ENCODE measurements at places on chromosomes 13 and 19. TPM values are rescaled to one million over a fixed set of nuclear protein-coding genes. Genes with fewer than 3 reads are reported as not detected.

GRCh38 chr19:35497406-35497805 is 7.1 kb upstream of the KRTDAP start:
- no peak for DNase-seq

GRCh38 chr13:88153353-88153752 is 482.2 kb downstream of the SLITRK5 start:
- no peak for DNase-seq

GRCh38 chr19:29383696-29384095 is 142.1 kb upstream of the VSTM2B start:
- no peak for DNase-seq

- peak; percentile 62 for DNase-seq
Observed at GRCh38 chr13:114032126-114032799, 58.4 kb upstream of the C13orf46 start.

GRCh38 chr13:77136902-77137420 is 110.0 kb upstream of the FBXL3 start:
- DNase-seq: no peak

- no peak for DNase-seq
Observed at GRCh38 chr19:11375143-11375948, 880 bp downstream of the SWSAP1 start.

GRCh38 chr13:80551650-80552497 is 210.9 kb upstream of the SPRY2 start:
- DNase-seq: no peak

The GJA3 gene
- total RNA-seq: 0.39 TPM

GRCh38 chr13:101150998-101151397 is 265.3 kb downstream of the NALCN start:
- no peak for DNase-seq

DNA sequence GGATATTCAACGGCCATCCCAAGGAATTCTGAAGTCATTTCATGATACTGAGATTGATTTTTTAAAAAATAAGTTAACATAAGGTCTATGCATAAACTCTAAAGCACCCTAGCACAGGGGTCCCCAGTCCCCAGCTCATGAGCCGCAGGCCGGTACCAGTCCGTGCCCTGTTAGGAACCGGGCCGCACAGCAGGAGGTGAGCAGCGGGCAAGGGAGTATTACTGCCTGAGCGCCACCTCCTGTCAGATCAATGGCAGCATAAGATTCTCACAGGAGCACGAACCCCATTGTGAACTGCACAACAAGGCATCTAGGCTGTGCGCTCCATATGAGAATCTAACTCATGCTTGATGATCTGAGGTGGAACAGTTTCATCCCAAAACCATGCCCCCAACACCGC is 31.0 kb downstream of the RCBTB1 start:
- DNase-seq: no peak

The KLK2 gene
- total RNA-seq: not detected

The FUT2 gene
- not detected for total RNA-seq

The PROZ gene
- total RNA-seq: not detected

DNA sequence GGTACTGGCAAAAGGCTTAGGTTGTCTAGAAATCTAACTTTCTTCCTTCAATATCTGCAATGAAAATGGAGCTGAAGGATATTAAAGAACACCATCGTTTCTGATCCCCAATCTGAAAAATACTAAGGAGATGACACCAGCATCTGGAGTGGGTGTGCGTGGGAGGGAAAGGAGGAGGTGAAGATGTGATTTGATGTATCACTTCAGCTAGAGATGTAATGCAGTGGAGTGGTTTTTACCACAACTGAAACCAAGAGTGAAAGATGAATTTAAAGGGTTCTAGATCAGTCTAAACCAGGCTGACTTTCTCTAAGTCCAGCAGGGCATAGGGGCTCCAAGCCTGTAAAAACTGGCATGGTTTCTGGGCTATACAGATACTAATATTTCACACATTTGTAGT is 148.4 kb downstream of the AKAP11 start:
- no peak for DNase-seq

- DNase-seq: no peak
Observed at GRCh38 chr13:42607546-42607945, 33.6 kb downstream of the TNFSF11 start.

DNA sequence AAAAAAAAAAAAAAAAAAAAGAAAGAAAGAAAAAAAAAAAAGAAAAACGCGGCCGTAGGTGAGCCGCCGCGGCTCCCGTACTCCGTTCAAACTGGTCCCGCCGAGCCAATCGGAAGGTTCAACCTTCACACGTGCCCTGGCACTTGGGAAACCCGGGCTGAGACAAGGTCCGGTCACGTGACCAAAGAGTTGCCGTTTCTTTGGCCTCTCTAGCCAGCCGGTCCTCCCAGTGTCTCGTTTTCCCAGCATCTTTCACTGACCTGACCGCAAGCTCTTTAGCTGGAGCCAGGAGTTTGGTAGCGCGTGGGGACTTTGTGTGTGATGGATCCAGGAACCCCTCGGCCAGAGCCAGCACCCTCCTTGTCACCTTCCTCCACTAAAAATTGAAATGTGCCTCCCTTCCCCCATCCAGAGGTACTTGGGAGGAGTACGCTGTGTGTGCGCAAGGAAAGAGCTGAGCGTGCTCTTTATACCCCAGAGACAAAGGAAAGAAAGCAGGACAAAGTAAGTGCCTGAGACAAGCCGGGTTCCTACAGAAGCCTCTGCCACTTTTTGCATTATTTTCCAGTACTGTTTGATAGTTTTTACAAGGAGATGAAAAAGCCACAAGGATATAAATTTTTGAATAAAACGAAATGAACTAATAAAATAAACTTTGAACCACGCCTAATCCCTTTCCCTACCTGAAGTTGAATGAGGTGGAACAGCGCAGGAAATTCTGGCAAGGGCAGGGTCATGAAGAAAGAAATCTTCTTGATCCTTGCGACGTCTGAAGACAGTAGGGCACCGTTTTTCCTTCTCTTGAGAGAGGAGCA is 959 bp downstream of the TNPO2 start:
- peak; percentile 99 for DNase-seq

DNA sequence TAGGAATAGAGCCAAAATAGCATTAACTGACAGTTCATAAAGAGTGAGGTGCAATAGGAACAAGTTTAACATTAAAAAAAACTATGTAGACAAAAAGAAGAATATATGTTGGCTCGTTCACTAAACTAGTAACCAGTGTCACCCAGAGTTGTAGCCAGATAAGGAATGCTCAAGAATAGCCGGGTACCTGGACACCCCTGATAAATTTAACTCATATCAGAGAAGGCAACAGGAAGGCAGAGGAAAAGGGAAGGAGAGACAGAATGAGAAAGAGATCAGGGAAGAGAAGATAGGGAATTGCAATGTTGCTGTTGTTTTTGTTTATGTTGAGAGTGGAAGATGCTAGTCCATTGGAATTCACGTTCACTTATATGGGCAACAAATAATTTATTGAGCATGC is 31.6 kb upstream of the KATNAL1 start:
- no peak for DNase-seq

GRCh38 chr13:45393941-45394570 is 24.1 kb downstream of the SLC25A30 start:
- no peak for DNase-seq

GRCh38 chr13:39688699-39689405 is 33.4 kb downstream of the COG6 start:
- DNase-seq: no peak

The JOSD2 gene
- 23.9 TPM for total RNA-seq

DNA sequence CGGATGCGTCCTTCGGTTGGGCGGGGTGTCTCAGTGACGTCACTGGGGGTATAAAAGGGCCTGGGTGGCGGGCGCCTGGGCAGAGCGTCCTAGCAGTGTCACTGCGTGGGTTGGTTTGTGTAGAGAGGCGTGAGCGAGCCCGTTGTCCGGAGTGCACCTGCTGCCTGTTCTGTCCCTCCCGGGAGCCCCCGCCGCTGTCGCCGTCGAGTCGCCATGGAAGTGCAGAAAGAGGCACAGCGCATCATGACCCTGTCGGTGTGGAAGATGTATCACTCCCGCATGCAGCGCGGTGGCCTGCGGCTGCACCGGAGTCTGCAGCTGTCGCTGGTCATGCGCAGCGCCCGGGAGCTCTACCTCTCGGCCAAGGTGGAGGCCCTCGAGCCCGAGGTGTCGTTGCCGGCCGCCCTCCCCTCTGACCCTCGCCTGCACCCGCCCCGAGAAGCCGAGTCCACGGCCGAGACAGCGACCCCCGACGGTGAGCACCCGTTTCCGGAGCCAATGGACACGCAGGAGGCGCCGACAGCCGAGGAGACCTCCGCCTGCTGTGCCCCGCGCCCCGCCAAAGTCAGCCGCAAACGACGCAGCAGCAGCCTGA is 2.9 kb downstream of the IER2 start:
- DNase-seq: no peak

Measured in glomerular endothelial cell (primary cell).